ENCODE measurements at places on chromosomes 5 and 9.

- DNase-seq = no peak
Measured at GRCh38 chr5:75951716-75952115, 131.5 kb upstream of the SV2C start.

- DNase-seq = no peak
Measured at GRCh38 chr9:76996700-76997099, 22.8 kb upstream of the FOXB2 start.

- DNase-seq = no peak
Measured at GRCh38 chr5:139078345-139078744, 119.8 kb downstream of the SIL1 start.

- peak; percentile 52 for DNase-seq
Measured at GRCh38 chr9:127004946-127005769, 90.6 kb downstream of the RALGPS1 start.

DNA sequence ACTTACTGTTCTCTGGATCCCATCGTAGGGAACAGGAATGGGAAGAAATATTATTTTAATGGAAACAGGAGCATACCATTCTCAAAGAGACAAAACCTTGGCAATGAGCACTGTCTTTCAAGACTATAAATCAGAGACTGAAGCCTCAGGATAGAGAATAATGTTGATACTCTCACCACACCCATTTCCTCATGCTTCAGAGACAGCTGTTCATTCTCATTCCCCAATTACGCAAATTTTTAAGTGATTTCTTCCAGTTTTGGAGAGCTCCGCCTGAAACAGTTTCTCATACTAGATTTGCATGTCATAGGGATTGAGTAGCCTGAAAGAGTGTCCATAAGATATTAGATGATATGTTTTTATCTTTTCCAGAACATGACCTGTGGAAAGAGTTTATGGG lies 290.5 kb upstream of the RASA1 start:
- no peak for DNase-seq

DNA sequence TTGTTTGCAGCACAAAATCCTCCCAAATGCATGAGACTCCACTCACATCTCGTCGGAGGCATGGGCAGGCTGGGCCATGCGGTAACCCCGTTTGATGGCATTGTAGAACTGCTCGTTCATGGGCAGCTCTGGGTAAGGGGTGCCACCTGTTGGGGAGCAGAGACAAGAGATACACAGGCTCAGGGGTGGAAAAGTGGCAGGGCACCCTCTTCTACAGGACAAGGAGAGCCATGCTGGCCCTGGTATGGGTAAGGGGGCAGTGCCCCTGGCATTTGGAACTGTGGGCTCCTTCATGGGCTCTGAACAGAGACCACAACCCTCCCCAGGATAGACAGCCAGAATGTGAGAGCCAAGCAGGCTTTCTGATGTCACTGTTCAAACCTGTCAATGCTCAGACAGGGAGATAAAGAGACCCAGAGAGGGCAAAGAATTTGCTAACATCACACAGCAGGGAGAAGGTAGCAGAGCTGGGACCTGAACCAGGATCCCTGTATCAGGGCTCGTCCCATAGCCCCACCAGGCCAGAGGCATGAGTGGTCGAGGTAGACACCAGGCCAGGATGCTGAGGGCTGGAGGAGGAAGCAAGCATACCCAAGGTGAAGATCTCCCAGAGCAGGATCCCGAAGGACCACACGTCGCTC lies 33.2 kb upstream of the CSF1R start:
- no peak for DNase-seq

DNA sequence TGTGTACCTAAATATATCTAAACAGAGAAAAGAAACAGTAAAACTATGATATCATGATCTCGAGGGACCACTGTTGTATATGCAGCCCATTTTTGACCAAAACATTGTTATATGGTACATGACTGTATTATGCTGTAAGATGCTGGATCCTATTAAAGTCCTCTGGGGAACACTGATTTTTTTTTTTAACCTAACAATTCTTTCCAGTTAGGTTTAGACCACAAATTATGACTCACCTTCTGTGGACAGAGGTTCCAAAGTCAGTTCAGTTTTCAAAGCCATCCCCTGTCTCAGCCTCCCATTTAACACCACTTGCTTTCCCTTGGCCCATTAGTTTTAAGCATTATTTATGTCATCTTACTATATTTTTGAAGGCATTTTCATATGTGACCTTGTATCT lies 27.1 kb downstream of the TRMO start:
- no peak for DNase-seq

- no peak for DNase-seq
Measured at GRCh38 chr9:113907282-113907681, 31.2 kb downstream of the ZNF618 start.

- DNase-seq = no peak
Measured at GRCh38 chr9:129185402-129185801, 7.3 kb upstream of the IER5L start.

GRCh38 chr5:127919006-127919796 lies 164.4 kb upstream of the SLC12A2 start:
- no peak for DNase-seq

- no peak for DNase-seq
Measured at GRCh38 chr5:17178373-17178675, 39.1 kb upstream of the BASP1 start.

GRCh38 chr5:150278046-150278730 lies 11.4 kb downstream of the CAMK2A start:
- no peak for DNase-seq

GRCh38 chr5:177389241-177390169 lies 5.3 kb downstream of the SLC34A1 start:
- peak; percentile 75 for DNase-seq

DNA sequence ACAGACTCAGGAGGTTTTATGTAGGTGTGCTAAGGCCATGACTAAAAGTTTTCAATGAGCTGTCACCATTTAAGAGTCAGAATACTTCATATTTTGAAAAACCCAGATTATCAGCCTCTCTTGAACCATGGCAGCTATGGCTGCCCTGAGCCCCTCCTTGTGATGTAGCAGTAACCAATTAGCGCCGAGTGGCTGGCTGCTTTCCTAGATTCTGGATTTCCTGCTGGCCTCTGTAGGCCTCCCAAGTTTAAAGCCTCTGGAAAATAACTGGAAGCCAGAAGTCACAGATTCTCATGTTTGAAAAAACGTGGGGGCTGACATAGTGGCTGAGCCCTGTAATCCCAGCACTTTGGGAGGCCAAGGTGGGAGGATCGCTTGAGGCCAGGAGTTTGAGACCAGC lies 25.5 kb downstream of the DAB2IP start:
- no peak for DNase-seq

DNA sequence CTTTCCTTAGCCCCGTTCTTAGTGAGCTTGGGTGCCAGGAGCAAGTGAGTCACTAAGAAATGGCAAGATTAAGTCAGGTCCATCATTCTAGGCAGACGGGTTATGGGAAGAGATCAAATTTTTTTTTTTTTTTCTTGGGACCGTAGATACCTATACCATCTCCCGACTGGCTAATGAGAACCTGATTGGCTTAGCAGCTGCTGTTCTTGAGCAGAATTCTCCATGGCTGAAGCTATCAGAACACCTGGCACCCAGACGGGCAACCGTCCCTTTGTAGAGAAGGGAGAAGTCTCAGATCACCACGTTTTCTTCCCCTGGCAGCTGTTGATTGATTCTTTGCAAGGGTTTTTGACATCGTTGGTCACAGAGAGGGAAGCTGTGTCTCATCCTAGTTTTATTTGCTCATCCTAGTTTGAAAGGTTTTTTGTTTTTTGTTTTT lies 78.6 kb downstream of the AOPEP start:
- DNase-seq = no peak

GRCh38 chr5:138568061-138568824 lies 7.0 kb downstream of the HSPA9 start:
- no peak for DNase-seq

GRCh38 chr9:128891321-128892220 lies 9.6 kb downstream of the LRRC8A start:
- DNase-seq = no peak

GRCh38 chr5:177491429-177491945 lies 5.9 kb downstream of the PDLIM7 start:
- no peak for DNase-seq

DNA sequence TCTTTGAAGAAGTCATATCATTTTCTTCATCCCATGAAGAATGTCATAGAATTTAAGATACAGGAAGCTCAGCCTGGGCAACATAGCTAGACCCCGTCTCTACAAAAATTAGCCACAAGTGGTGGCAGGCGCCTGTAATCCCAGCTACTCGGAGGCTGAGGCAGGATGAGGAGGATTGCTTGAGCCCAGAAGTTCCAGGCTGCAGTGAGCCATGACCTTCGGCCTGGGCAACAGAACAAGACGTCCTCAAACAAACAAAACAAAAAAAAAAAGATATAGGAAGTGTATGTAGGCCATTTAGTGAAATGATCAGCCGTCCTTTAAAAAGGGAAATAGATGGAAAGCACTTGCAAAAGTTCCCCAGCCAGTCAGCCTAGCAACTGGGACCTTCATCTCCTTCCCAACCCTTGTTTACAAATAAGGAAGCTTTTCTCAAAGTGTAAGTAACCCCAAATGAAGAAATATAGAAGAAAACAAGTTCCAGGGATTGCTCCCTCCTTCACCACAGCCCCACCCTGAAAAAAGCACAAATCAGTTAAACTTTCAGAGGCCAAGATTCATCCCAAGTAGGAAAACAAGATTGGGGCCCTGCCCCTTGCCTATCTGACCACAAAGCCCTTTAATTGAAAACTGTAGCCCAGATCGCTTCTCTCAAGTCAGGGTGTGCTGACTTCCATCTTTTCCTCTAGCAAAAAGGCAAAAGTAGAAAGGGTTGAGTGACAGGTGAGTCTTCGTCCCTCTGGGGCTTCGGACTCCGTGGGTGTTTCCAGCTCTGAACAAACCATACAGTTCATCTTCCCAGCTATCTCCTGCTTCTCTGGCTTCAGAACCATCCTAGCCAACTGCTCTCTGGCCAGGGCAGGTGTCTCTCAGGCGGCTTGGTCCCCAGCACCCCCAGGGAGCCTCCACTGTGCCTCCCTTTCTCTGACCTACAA lies 1.2 kb downstream of the SLC31A2 start:
- no peak for DNase-seq

- DNase-seq = no peak
Measured at GRCh38 chr9:91364702-91365101, 3.0 kb upstream of the AUH start.

- DNase-seq = no peak
Measured at GRCh38 chr5:106269252-106269843, 1401.4 kb downstream of the EFNA5 start.

DNA sequence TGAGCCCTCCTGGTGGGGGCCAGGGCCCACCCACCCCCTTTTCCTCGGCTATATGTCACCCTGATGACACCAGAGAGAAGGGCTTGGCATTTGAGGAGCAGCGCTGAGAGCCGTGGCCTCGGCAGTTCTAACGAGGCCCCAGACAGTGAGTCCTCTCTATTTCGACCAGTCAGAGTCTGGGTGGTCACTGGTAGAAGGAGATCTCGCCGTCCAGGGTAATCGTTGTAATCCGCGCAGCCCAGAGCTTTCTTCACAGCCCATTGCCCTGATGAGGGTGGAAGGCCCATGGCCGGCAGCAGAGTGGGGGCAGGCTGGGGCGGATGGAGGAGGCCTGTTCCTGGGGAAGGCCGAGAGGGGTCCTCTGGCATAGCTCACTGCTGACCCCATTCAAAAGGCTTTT lies 70.2 kb downstream of the PSMB7 start:
- DNase-seq = no peak

Measured in CD4-positive, alpha-beta T cell treated with Interleukin-4 for 1 hour (primary cell).